Iris pigment epithelial cell (primary cell): ENCODE measurements at places on chromosomes 7 and 10.

- DNase-seq: peak; percentile 88
These were observed at the start of gene SUMF2 for GRCh38 chr7:56063882-56064625. Gene SUMF2, plus strand, starts transcription at chr7:56064286. Its CDS starts 26 bp downstream, at chr7:56064312.

- DNase-seq: no peak
These were observed 182.9 kb downstream of the EBF3 start for GRCh38 chr10:129780901-129781795.

GRCh38 chr10:8312781-8313180, 258.3 kb downstream of the GATA3 start:
- DNase-seq: peak; percentile 22

GRCh38 chr7:85641331-85641730, 454.5 kb upstream of the SEMA3D start:
- peak; percentile 33 for DNase-seq
